ENCODE measurements at places on chromosomes 5 and 9. TPM values are rescaled to one million over a fixed set of nuclear protein-coding genes. Genes with fewer than 3 reads are reported as not detected.

Gene SKIC3
- 45.2 TPM for total RNA-seq

DNA sequence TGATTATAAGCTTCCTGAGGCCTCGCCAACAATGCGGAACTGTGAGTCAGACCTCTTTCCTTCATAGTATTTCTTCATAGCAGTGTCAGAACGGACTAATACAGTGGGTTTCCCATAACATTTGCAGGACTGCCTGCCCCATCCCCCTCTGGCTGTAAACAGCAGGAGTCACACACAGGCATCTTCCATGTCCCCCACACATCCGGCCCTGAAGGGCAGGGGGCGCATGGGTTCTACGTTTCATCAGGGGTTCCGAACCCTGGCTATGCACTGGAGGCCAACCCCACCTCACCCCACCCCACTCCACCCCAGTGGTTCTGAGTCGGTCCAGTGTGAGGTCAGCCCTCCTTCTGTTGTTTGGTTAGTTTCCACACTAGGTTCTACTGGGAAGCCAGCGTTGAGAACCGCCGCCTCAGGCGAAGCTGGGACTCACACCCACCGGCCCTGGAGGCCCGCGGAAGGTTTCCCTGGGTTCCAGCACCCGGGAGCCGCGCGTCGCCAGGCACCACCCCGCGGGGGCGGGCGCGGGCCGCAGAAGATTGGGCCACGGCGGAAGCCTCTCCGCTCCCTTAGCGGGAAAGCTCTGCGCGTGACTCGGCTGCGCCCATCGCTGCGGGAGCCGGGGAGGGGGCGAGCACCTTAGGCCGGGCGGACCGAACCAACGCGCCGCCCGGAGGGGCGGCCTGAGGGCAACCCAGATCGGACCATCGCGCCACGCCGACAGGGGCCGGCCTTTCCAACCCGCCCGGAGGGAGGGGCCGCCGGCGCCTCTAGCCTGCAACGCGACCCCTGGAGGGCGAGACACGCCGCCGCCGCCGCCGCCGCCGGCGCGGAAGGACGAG lies at the start of gene RUSC2:
RUSC2 (plus strand) TSS at position 799 of the 842 bp plus-strand sequence. CDS start 56,411 bp downstream, outside the sequence.
- H3K27ac ChIP-seq, result peak within 1 kb of the TSS; percentile 87
- no peaks in the 10 kb centered on the region for H3K27me3 ChIP-seq
- peak; percentile 83 for DNase-seq
- no peaks in the 10 kb centered on the region for H3K36me3 ChIP-seq

Gene TMEM252
- not detected for total RNA-seq

GRCh38 chr9:124448019-124448418 lies 2.2 kb upstream of the ADGRD2 start:
- no peaks in the 10 kb centered on the region for H3K4me1 ChIP-seq
- no peak overlapping the region for H3K27ac ChIP-seq
- no peak overlapping the region for H3K4me3 ChIP-seq
- peak; percentile 17 for DNase-seq
- no peaks in the 10 kb centered on the region for H3K36me3 ChIP-seq
- no peaks in the 10 kb centered on the region for H3K27me3 ChIP-seq

Gene ISL1
- total RNA-seq, result 6.8 TPM

- H3K27me3 ChIP-seq, result no peaks in the 10 kb centered on the region
- peaks cover 4% of the 10 kb centered on the region for H3K4me1 ChIP-seq
- peak overlapping the region; percentile 59 for H3K4me3 ChIP-seq
- no peaks in the 10 kb centered on the region for H3K36me3 ChIP-seq
These were observed 246.6 kb upstream of the ANKRD55 start for GRCh38 chr5:56479696-56480077.

- H3K4me1 ChIP-seq, result peaks cover 26% of the 10 kb centered on the region
- no peaks in the 10 kb centered on the region for H3K27me3 ChIP-seq
- H3K36me3 ChIP-seq, result no peaks in the 10 kb centered on the region
- H3K27ac ChIP-seq, result peak overlapping the region; percentile 34
- DNase-seq, result no peak
These were observed 13.4 kb downstream of the SLC44A1 start for GRCh38 chr9:105257809-105258208.

- H3K4me1 ChIP-seq, result no peaks in the 10 kb centered on the region
- DNase-seq, result no peak
These were observed 97.2 kb downstream of the TRIO start for GRCh38 chr5:14240359-14240758.

GRCh38 chr9:130382096-130382495 lies 62.7 kb upstream of the ASS1 start:
- H3K4me1 ChIP-seq, result no peaks in the 10 kb centered on the region
- no peak for DNase-seq
- no peak overlapping the region for H3K27ac ChIP-seq
- H3K36me3 ChIP-seq, result no peaks in the 10 kb centered on the region
- H3K27me3 ChIP-seq, result no peaks in the 10 kb centered on the region
- no peak overlapping the region for H3K4me3 ChIP-seq

DNA sequence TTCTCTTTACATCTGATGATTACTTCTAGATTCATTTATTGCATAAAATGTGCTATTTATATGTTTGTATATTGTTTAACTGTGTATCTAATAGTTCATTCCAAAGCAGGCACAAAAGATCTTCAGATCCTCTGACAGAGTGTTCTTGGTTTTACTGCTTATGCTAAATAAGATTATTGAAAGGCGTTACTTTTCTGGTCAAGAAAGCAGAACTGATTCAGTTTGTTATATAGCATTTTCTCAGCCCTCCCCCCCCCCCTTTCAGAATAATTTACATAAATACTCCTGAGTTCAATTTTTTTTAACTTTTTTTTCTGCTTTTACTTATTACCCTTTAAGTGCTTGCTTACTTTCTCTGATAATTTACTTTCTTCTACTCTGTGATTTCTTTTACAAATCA lies 15.4 kb downstream of the CDC42SE2 start:
- no peaks in the 10 kb centered on the region for H3K27me3 ChIP-seq
- no peak overlapping the region for H3K4me3 ChIP-seq
- H3K27ac ChIP-seq, result no peak overlapping the region
- DNase-seq, result no peak
- no peaks in the 10 kb centered on the region for H3K36me3 ChIP-seq

DNA sequence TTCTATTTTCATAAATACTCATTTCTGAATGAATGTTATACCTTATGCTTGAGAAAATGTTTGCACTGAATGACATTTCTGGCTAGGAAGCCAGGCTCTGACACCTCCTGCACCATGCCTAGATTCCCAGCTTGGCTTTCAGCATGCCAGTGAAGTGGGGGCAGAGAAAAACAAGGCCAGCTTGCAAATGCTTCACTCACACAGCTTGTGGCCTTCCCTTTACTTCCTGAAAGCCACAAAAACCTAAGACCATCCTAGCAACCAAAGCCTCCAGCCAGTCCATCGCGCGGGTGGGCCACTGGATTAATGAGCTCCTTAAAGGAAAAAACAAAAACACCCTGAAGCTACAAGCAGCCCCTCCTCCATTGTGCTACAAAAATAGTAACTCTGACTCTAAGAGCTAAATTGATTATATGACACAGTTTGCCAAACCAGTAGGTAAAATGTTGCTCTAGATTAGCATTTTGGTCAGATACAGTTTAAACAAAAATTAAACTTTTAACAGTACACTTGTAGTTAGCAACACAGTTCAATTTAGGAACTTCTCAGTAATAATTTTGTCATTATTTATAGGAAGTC lies 159.9 kb downstream of the TSSK1B start:
- H3K4me3 ChIP-seq, result no peak overlapping the region
- no peaks in the 10 kb centered on the region for H3K27me3 ChIP-seq
- H3K27ac ChIP-seq, result no peak overlapping the region
- no peaks in the 10 kb centered on the region for H3K4me1 ChIP-seq
- DNase-seq, result peak; percentile 8

DNA sequence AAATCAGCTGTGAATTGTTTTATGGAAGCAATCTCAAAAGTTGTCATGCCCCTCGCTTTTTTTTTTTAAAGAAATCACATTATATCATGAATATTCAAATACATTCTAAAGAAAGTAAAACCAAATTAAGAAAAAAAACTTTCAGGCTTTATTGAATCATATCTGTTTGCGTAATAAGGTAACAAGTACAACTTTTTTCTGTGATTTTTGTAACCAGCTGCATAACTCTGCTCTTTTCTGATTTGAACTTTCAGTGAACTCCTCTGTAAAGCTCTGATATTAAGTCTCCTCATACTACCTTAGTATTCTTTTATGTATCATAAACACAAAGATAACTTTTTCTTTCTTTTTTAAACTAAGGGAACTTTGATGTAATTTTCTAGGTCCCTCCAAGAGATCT lies 65.3 kb downstream of the CWC27 start:
- H3K4me1 ChIP-seq, result no peaks in the 10 kb centered on the region
- no peaks in the 10 kb centered on the region for H3K27me3 ChIP-seq
- DNase-seq, result no peak
- no peaks in the 10 kb centered on the region for H3K36me3 ChIP-seq
- H3K4me3 ChIP-seq, result no peak overlapping the region

GRCh38 chr5:91898019-91898418 lies 514.9 kb upstream of the ARRDC3 start:
- no peak overlapping the region for H3K27ac ChIP-seq
- no peaks in the 10 kb centered on the region for H3K4me1 ChIP-seq
- no peaks in the 10 kb centered on the region for H3K36me3 ChIP-seq
- no peak for DNase-seq
- H3K4me3 ChIP-seq, result no peak overlapping the region

- peaks cover 6% of the 10 kb centered on the region for H3K4me1 ChIP-seq
- H3K27me3 ChIP-seq, result no peaks in the 10 kb centered on the region
- H3K36me3 ChIP-seq, result no peaks in the 10 kb centered on the region
These were observed 910 bp downstream of the ENG start for GRCh38 chr9:127853312-127854183.

DNA sequence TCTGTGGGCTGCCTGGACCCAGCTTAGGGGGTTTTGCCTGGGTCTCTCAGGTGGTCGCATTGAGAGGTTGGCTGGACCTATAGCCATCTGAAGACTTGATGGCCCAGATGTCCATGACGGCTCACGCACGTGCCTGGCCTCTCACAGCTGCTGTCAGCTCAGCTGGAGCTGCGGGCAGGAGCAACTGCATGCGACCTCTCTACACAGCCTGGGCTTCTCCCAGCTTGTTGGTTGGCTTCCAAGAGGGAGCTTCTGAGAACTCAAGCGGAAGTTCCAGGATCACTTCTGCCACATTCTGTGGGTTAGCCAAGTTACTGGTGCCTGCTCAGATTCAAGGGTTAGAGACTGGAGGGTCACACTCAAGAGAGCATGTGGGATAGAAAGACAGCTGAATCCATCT lies 99.2 kb downstream of the DAPK1 start:
- H3K36me3 ChIP-seq, result no peaks in the 10 kb centered on the region
- no peak overlapping the region for H3K27ac ChIP-seq
- peaks cover 68% of the 10 kb centered on the region for H3K4me1 ChIP-seq
- no peaks in the 10 kb centered on the region for H3K27me3 ChIP-seq
- no peak overlapping the region for H3K4me3 ChIP-seq
